T-helper 22 cell (primary cell): ENCODE measurements at places on chromosomes 6 and 20.

DNA sequence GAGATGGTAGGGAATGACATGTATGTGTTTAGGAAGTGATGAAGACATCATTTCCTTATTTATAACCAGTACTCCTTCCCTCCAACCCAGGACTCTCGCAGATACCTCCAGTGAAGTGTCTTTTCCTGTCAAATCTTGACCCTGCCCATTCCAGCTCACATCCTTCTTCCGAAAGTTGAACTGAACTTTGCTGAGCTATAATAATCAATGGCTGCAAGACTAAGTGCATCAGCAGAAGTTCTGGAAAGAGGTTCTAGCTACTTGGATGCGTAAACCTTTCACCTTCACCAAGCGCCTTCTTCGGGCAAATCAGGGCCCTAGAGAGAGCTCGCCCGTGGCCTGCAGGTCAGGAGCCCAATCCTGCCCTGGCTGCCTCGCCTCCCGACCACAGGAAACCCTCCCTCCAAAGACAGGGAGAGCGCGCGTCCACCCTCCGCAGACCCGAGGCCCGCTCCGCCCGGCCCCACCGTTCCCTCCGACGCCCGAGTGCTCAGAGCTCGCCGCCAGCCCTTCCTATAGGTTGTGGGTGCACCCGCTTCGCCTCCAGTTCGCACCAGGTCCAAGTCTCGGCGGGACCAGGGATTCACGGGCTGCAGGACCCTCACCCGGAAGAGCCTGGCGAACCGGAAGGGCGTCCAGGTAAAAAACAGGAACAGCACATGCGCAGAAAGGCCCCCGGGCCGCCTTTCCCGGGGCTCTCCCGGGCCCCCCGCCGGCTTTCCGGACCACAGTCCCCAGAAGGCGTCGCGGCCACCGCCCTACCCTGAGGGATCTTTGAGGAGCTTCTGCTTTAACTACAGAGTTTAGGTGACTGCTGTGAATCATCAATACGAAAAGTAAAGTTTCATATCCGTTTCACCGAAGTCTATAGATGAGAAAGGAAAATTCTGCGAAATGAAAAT lies at the start of gene ZNF334:
ZNF334 (minus strand) TSS at position 617 of the 902 bp plus-strand sequence. CDS start 1,457 bp downstream, outside the sequence.
- no peak for DNase-seq

DNA sequence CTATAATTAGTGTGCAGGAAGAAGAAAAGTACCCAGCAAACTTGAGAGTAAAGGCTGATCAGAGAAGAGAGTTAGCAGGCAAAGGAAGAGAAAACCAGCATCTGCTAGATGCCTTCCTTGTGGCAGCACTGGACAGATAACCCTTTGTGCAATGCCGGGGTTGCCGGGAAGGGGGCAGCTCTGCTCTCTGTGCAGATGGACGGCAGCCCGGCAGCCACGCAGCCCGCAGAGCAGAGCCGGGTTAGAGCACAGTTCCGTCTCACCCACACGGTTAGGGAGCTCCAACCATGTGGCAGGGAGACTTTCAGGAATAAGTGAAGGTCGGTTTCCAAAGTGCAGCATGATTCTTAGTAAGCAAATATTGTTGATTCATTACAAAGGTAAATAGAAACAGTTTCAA lies 80.0 kb upstream of the RPS6KA2 start:
- no peak for DNase-seq

- no peak for DNase-seq
These were observed 24.1 kb upstream of the MRGBP start for GRCh38 chr20:62772103-62772611.

GRCh38 chr6:113019176-113019575 lies 672.0 kb downstream of the RFPL4B start:
- DNase-seq, result no peak

GRCh38 chr6:57130661-57131177 lies 40.7 kb downstream of the ZNF451 start:
- no peak for DNase-seq

GRCh38 chr6:106617302-106617701 lies 12.0 kb downstream of the RTN4IP1 start:
- DNase-seq, result no peak
